ENCODE measurements at places on chromosomes 16 and 17.
A peak's percentile ranks its signal among the peaks of the same experiment; 100 is the strongest.

DNA sequence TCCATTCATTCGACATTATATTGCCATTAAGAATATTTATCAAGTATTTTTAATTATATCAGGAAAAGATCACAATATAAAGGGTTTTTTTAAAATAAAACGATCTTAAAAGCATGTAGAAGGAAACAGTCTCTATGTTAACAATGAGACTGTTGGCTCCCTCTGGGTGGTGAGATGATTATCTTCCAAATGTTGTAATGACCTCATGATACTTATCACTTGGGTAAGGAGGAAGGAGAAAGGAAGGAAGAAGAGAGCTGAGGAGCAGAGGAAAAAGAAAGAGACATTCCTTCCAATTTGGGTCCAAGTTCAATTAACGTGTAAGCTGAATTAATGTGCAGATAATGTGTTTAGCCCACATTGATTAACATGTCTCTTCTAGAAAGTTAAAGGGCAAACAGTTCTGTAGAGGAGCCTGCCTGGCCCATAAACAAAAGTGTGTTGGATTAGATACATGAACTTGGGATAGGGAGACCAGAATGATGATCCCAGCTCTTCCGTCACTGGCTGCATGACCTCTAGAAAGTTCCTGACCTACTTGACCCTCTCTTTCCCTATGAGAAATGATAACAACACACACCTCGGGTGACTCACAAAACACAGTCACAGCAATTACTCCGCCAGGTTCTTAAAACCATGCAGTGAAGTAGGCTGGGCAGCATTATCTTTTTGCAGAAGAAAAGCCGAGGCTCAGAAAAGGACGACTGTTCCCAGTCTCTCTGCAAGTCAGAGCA is 32.0 kb downstream of the PIMREG start:
- DNase-seq: no peak

DNA sequence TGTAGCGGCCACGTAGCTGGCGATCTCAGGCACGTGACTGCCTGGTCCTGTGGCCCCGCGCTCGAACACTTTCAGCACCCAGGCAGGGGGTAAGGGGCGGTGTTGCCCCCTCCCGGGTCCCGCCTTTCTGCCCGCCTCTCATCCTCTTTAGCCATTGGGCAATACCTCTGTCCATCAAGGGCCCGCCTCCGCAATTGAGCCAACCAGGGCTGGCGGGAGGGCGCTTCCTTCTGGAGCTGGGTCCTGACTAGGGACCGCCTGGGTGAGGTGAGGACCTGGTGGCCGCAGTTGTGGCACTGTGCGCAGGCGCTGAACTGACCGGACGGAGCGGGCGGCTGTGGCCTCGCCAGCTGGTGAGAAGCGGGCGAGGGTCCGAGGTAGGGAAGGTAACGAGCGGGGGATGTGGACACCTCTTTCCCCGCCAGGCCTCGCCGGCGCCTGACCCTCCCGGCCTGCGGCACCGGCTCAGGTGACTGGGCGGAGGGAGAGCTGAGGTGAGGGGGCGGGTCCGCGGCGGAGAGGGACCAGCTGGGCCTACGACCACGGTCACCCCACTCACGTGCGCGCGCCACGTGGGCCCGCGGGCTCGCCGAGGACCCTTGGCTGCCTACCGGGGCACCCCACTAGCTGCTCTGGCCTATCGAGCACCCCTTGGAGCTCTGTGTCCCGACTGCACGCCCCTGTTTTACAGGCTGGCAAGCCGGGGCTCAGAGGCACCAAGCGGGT is at the start of gene PDP2:
PDP2 (plus strand) TSS at position 228 of the 726 bp plus-strand sequence. CDS start 3,770 bp downstream, outside the sequence.
- DNase-seq: peak; percentile 94

DNA sequence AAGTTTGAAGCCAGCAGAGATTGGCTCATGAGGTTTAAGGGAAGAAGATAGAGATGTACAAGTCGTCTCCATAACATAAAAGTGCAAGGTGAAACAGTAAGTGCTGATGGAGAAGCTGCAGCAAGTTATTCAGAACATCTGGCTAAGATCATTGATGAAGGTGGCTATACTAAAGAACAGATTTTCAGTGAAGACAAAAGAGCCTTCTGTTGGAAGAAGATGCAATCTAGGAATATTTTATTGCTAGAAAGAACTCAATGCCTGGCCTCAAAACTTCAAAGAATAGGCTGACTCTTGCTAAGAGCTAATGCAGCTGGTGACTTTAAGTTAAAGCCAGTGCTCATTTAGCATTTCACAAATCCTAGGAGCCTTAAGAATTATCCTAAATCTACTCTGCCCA is 26.0 kb downstream of the CCL4 start:
- no peak for DNase-seq

- no peak for DNase-seq
These were observed 70.4 kb downstream of the RPH3AL start for GRCh38 chr17:282000-282911.

DNA sequence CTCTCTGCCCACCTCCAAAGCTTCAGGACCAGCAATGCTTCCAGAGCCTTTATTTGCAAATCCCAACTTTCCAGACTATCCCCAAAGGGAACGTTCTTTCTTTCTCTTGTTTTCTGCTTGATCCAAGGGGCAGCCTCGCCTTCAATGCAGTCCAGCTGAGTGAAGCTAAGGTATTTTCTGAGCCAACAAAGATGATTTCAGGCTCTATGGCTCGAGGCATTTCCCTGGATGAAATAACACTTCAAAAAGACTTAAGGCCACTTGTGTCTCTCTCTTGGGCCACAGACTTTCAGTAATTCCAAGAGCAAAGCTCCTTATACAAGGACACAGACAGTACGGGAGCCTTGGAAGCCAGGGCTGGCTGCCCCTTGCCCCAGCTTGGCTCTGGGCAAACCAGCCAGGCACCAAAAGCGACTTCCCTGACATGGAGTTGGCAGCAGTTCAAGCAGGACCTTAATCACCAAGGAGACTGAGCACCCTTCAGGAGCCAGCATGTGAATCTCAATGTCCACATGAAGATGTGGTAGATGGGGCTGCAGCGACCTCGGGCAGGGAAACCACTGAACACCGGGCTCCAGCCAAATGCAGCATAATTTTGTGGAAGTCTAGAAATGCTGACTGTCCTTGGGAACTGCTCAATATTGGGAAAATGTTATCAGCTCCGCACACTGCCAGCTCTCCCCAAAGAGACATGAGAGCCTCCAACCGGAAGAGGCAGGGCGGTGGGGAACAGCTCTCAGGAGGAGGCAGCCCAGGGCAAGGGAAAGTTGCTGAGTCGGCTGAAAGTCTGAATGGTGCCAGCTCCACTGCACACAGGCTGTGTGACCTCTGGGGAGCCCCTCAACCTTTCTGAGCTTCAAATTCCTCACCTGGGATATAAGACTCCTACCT is 39.0 kb downstream of the TK2 start:
- DNase-seq: no peak

DNA sequence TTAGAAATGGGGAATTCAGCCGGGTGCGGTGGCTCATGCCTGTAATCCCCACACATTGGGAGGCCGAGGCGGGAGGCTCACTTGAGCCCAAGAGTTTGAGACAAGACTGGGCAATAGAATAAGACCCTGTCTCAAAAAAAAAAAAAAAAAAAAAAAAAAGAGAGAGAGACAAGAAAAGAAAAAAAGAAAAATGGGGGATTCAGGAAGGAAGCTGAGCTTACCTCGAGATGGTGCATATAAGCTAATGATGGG is 150.8 kb upstream of the RPH3AL start:
- no peak for DNase-seq

DNA sequence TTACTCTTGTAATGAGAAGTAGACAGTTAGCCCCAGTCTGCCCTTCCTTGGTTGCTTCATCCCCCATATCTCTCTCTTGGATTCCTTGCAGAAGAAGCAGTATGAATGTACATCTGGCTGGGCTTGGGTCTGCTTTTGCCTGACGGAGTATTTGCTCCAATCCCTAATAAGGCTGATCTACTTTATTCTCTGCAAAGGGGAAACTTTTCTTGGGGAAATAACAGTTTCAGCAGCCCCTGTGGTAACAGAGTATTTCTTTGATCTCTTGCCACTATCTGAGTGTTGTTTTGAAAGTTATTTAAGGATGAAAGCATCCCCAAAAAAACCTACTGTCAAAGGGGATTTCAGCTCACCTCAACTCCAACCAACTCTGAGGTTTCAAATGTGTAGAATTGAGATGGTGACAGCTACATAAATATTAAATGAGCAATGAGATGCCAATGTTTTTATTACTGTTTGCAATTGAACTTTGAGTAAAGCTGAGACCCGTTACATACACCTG is 168.9 kb upstream of the NOG start:
- DNase-seq: no peak

- no peak for DNase-seq
These were observed 23.2 kb upstream of the ARHGAP17 start for GRCh38 chr16:25038239-25038954.
